ENCODE measurements at places on chromosomes 4 and X.

DNA sequence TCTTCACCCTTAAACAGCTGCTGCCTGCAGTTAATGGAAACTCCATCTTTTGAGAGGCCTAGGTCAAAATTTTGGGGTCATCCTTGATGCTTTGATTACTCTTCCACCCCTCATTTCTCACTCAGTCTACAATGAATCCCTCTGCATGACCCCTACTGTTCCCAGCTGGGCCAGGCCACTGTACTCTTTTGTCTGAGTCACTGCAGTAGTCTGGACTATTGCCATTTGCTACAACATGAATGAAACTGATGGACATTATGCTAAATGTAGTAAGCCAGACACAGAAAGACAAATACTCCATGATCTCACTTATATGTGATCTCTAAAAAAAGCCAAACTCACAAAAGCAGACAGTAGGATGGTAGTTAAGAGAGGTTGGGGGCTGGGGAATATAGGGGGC, 28.3 kb downstream of the STK32B start:
- DNase-seq = peak; percentile 4

DNA sequence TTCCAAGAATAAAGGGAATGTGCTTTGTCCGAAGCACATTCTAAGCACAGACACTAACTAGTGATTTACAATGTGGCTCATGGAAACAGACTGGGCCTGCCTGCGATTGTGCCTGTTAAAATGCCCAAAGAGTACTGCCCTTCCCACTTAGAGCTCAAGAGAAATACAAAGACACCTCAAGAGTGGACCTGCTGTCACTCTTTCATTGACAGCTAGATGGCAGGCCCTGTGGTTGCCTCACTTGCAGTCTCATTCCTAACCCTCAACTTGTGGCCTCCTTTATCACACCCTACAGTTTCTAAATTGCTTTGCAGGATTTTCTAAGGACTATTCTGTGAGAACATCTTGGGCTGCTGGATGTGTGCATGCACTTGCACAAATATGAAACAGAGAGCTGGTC, 331.0 kb upstream of the EMCN start:
- no peak for DNase-seq

GRCh38 chr4:128675083-128675482, 134.4 kb upstream of the JADE1 start:
- DNase-seq = no peak

GRCh38 chr4:128813965-128814364, 4.5 kb downstream of the JADE1 start:
- DNase-seq = no peak

DNA sequence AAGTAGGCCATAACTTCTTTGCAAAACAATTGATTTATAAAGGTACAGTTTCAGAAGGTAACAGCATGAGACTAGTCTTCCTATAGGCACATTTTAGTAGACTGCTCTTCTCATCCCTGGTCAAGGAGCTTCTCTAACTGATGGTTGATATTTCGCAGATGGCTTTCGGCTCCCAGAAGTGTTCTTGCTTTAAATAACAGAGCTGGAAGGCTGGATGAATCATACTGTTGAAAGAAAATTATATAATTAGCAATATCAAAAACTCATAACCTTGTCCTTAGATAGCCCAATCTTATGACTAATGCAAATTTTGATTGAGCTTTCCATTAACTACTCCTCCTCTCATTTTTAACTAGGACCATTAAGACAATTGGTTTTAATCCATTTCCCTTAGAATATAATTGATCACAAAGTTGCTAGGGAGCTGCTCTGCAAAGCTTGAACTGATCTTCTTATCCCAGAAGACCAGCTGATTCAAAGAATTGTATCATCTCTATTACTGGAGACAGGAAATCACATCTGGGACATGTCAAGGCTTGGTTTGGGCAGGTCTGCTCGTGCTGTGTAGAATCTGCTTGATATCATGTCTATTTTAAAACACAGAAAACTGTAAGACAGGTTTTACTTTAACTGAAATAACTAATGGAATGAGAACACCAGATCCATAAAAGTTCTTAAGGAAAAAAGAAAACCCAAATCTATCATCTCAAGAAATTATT, 38.6 kb downstream of the CENPU start:
- DNase-seq = no peak

GRCh38 chr4:1789552-1789951, 3.5 kb upstream of the FGFR3 start:
- no peak for DNase-seq

DNA sequence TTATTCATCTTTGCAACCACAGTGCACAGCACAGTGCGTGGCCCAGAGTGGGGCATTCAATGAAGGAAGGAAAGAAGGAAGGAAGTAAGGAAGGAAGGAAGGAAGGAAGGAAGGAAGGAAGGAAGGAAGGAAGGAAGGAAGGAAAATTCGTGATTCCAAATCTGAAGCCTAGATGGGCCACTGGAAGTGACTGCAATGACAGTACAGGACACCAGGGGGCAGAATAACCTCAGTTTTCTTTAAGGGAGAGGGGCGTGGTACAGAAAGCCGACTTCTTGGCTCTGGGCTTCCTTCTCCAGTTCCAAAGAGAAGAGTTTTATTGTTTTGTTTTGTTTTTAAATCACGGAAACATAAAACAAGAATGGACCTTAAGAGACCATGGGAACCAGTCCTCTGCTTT, 47.8 kb downstream of the APLN start:
- DNase-seq = peak; percentile 46

- DNase-seq = no peak
Observed at GRCh38 chr4:86184901-86185285, 175.0 kb downstream of the MAPK10 start.

- no peak for DNase-seq
Observed at GRCh38 chrX:1720836-1721235, 106.0 kb downstream of the ASMT start.

- no peak for DNase-seq
Observed at GRCh38 chr4:168437192-168437943, 42.9 kb downstream of the DDX60L start.

- no peak for DNase-seq
Observed at GRCh38 chr4:40871695-40872250, 122.0 kb downstream of the NSUN7 start.

DNA sequence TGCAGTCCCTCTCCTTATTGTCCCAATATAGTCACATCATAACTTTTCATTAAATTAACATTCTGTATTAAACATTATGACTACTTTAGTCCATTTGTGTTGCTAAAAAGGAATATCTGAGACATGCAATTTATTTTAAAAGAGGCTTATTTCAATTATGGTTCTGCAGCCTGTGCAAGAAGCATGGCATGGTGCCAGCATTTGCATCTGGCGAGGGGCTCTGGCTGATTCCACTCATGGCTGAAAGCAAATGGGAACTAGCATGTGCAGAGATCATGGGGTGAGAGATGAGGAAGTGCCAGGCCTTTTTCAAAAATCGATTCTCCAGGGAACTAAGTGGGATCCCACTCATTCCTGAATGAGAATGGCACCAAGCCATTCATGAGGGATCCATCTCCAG, 476.3 kb upstream of the RPS6KA3 start:
- peak; percentile 80 for DNase-seq

DNA sequence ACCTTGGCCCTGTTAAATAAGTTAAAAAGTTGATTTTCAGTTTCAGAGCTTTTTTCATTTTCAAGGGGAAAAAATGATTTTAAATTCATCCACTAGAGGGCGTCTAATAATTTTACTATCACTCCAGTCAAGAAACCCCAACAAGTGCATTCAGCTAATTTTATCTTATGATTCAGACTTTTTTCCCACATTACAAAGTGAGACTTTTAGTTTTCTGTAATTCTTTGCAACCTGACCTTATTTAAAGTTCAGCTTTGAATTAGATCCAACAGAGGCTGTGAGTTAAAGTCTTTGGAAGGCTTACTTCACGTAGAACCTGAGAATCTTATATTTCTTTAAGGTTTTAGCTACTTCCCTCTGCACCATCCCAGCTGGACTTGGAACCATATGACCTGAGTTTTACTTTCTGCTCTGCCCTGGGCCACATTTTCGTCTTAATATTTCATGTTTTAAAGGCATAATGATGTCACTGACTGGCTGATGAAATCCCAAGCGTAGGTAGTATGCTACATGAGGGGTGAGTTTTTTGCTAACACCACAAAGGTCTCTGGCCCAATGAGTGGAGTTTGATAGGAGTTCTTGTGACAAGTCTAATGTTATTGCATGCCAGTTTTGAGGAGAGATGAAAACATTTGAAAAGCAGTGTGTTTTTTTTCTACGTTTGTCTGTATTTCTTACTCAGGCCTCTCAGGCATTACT, 7.2 kb downstream of the GNRHR start:
- DNase-seq = peak; percentile 20

DNA sequence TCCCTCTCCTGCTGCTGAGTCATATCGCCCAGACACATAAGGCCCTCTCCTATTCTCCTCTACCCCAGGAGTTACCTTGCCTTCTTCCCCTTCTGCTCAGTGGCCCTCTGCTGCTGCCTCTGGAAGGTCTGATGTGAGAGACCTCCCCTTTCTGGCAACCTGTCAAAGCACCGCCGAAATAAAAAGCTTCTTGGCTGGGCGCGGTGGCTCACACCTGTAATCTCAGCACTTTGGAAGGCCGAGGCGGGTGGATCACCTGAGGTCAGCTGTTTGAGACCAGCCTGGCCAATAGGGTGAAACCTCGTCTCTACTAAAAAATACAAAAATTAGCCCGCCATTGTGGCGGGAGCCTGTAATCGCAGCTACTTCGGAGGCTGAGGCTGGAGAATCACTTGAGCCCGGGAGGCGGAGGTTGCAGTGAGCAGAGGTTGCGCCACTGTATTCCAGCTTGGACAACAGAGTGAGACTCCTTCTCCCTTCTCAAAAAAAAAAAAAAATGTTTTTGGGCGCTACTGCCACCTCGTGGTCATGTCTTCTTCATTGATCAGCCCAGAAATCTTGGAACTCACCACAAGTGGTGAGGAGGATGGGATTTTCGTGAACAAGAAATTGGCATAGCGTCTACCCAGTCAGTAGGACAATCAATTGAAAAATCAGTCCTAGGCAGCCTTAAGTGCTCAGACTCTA, 8.6 kb upstream of the ZXDA start:
- DNase-seq = peak; percentile 42

DNA sequence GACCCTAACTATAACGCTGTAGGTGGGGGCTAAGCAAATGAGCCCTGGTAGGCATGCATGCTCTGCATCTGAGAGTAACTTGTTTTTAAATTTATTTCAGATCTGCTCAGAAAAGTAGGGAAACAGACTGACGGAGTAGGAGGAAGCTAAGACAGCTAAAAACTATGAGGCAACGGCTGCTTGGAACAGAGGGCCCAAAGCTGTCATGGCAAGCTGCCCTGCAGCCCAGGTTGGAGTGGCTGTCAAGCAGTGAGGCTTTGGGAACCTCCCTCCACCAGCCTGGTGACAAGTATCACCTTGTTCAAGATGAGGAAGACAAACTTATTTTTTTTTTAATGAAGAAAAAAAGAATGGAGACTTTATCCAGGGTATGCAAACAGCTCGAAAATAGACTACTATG, 439.8 kb downstream of the NLGN4X start:
- no peak for DNase-seq
